DMS79 treated with DMSO at 0.1 percent for 48 hours (cell line): ENCODE measurements at places on chromosomes 16 and 17.

DNA sequence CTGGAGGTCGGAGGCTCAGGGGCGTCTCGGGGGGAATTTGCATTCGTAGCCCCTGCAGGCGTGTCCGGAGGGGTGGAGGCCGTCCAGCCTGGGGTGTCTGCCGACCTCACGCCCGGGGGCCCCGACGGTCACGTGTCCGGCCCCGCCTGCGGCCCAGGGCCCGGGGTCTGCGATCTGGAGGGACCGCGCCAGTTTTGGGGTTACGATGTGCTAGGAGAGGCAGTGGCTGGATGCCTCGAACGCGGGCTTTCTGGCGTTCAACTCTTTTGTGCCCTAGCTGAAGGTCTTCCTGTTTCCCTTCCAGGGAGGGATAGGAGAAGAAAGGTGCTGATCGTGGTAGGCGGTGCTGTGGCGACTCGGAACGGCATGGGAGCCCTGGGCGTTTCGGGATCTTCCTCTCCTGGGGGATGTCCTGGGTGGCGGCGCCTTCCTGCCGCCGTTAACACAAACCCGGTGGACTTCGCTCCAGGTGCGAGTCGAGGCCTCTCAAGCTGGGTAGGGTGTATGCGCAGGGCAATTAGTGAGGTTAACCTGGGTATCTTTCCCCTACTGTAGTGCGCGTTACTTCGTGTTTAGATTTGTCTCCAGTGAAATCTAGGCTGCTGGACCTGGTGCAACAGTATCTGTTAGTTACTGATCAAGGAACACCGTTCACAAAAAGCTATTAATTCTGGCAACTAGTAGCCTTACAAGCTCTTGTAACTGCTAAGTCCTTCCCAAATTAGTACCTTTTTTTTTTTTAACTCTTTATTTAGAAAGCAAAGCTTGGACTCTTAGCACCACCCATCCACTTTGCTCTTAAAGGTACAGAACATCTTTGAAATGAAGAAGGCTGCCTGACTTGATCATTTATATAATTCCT, 1.3 kb downstream of the AKAP1 start:
- DNase-seq: peak; percentile 8

DNA sequence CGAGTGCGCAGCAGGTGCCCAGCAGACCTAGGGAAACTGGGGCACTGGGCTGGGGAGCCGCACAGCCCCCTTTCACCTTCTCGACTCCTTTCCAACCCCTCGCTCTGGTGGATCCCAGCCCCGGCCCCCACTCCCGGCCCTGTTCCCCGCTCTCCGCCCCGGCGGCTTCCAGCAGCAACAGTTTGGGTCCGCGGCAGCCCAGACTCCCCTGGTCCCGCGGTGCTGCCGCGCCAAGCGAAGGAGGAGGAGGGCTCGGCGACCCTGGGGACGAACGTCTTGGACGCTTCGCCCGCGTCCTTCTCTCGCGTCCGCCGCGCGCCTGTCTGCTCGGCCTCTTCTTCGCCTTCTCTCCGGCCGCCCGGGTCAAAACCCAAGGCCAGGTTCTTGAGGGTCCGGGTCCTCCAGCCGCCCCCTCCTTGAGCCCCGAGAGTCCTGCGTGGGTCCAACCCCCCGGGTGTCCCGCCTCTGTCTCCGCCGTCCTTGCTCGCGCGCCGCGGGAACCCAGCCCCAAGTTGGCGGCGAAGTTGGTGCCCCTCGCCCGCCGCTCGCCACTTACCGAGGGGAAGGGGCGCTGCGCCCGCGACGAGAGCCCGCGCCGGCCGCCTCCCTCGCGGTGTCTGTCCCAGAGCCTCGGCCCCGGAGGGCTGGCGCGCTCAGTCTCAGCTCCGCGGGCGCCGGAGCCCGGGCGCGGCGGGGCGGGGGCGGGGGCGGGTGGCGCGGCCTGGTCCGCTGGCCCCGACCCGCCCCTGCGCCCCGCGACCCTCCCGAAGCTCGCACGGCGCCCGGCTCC, 1.4 kb upstream of the GRIN2C start:
- DNase-seq: no peak

- DNase-seq: no peak
These were observed 72.0 kb upstream of the KSR1 start for GRCh38 chr17:27384261-27384701.

GRCh38 chr16:17194190-17194780, 276.5 kb downstream of the XYLT1 start:
- DNase-seq: no peak

GRCh38 chr17:18217412-18218015, 7.9 kb upstream of the LLGL1 start:
- DNase-seq: peak; percentile 7

- DNase-seq: no peak
These were observed 59.5 kb downstream of the RAI1 start for GRCh38 chr17:17740615-17741348.

DNA sequence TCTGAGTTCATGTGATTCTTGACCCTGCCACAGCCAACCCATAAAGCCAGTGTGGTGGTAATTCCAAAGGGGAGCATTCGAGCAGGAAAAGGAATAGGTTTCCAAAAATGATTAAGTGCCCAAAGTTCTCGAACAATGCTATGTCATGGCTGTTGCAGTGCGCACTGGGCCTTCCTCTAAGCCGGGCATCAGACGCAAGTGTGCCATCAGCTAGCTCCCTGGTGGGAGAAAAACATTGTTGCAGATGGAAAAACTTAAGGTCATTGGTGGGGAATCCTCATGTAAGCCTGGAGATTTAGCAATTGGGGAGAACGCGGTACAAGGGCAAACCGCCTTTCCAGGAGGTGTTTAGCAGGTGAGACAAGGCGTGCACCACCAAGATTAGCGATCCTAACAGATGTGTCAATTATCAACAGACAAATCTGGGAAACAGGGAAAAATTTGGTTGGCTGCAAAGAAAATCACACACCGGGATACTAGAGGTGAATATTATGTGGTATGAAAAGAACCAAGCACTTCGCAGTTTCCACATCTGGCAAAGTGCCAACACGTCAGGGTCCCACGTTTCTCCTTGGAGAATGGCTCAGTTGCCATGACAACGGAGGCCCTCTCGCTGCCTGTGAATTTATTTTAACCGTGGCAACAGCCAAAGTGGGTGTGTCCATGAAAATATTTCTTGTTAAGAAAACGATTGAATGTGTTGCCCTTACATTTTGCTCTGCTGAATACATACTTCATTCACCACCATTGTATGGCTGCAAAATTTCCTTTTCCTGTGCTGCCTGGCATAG, 118.5 kb upstream of the CACNG5 start:
- peak; percentile 57 for DNase-seq

- no peak for DNase-seq
These were observed 2.2 kb downstream of the SP2 start for GRCh38 chr17:47898241-47898640.
